DND-41 (cell line): ENCODE measurements at places on chromosomes 5 and 9.

GRCh38 chr9:107569174-107569573 is 79.6 kb upstream of the KLF4 start:
- DNase-seq: no peak

DNA sequence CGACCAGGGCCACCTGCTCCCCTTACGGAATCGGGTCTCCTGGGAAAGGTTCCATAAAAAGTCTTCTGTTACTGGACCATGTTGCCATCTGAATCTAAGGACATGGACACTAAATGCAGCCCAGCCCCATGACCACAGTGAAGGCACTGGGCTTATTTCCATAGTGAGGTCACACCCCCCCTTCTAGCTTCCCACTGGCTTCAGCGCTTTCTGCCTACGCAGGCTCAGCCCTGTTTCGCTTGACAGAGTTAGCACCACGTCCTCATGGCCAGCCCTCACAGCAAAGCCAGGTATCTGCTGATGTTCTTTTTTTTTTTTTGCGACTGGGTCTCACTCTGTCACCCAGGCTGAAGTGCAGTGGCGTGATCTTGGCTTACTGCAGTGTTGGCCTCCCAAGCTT is 14.1 kb downstream of the UCK1 start:
- DNase-seq: no peak

GRCh38 chr9:118455259-118455658 is 751.1 kb downstream of the TLR4 start:
- no peak for DNase-seq

DNA sequence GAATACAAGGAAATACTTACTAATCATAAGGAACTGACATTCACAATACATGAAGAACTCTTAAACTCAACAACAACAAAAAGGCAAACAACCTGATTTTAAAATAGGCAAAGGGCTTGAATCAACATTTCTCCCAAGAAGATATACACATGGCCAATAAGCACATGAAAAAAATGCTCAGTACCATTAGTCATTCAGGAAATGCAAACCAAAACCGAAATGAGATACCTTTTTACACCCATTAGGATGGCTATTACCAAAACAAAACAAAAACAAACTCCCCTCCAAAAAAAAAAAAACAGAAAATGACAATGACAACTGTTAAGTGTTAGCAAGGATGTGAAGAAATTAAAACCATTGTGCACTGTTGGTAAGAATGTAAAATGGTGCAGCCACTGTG is 104.1 kb upstream of the ZNF462 start:
- DNase-seq: no peak

GRCh38 chr5:142845402-142845921 is 75.3 kb downstream of the ARHGAP26 start:
- DNase-seq: no peak

- DNase-seq: no peak
Measured at GRCh38 chr5:163190784-163191183, 246.6 kb upstream of the CCNG1 start.

DNA sequence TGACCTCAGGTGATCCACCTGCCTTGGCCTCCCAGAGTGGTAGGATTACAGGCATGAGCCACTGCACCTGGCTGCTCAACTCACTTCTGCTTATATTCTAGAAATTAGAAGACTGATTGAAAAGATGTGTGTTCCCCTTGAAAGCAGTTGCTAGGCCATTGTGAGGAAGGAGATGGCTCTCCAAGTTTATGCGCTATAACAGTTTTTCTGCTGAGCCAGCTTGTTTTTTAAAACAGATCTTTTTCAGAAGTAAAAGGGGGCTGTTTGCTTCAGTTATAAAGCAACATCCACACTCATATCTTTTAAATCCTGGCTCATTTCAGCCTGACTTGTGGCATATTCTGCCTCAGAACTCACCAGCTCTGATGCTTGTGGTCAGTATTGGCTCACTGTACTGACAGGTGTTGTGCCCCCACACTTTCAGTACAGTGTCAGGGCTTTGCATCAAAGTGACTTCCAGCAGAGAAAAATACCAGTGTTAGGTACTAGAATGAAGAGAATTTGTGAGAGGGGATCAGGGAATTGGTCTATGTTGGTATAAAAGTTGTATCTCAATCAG is 49.4 kb downstream of the NUP214 start:
- no peak for DNase-seq

DNA sequence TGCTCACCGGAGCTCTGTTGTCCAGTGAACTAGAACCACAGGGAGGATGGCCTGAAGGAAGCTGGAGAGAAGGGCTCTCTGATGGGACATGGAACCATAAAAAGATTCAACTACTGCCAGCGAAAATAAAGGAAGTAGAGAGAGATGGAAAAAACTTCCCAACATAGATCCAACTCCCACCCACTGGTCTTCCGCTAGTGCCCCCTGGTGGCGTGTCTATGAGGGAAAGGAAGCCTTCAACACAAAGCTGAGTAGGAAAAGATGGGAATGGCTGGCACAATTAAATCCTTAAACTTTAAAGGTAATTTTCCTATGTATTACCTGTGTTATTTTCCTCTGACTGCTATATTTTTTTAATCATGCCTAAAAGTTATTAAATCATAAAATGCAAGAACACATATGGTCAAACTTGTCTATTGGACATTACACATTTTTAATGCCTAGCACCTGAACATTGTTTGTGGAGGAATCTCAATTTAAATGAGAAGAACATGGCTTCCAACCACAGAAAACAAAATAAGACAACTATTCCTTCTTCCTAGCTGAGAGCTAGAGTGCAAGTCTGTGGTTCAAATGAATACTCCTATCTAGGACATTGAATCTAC is 51.5 kb downstream of the CEP120 start:
- DNase-seq: peak; percentile 15

DNA sequence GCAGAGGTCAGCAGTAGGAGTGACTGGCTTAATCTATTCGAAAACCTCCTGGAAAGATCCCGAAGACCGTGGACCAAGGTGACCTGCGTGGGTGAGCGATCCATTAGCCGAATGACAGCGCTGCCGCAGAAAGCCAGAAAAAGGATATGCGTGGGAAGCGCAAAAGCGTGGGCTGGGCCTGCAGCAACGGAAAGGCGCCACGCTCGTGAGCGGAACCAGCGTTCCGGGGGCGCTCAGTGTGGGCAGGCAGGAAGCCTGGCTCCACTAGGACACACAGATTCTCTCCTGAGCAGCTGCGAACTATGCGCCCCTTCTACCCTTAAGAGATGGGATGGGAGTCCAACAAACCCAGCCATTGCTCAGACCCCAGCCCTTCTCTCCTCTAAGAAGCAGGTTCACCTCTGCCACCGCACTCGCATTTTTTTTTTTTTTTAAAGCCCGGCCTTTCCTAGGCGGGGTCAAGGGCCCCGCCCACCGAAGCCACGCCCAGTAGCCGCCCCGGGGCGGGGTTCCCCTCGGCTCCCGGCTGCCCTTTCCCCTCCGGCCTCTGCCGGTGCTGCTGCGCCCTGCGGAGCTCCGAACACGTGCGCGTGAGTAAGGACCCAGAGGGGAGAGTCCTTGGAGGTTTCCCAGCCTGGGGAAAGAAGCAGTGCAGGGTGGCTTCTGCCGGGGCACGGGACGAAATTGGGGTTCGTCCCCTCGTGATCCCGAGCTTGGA is 19.8 kb upstream of the MATR3 start:
- peak; percentile 88 for DNase-seq

- DNase-seq: no peak
Measured at GRCh38 chr5:138869038-138869437, 6.1 kb downstream of the LRRTM2 start.

- peak; percentile 26 for DNase-seq
Measured at GRCh38 chr5:173592050-173592669, 24.3 kb downstream of the BOD1 start.

GRCh38 chr9:134036130-134036529 is 10.8 kb downstream of the BRD3OS start:
- no peak for DNase-seq

GRCh38 chr9:96009690-96010472 is 134.4 kb downstream of the ERCC6L2 start:
- peak; percentile 62 for DNase-seq

DNA sequence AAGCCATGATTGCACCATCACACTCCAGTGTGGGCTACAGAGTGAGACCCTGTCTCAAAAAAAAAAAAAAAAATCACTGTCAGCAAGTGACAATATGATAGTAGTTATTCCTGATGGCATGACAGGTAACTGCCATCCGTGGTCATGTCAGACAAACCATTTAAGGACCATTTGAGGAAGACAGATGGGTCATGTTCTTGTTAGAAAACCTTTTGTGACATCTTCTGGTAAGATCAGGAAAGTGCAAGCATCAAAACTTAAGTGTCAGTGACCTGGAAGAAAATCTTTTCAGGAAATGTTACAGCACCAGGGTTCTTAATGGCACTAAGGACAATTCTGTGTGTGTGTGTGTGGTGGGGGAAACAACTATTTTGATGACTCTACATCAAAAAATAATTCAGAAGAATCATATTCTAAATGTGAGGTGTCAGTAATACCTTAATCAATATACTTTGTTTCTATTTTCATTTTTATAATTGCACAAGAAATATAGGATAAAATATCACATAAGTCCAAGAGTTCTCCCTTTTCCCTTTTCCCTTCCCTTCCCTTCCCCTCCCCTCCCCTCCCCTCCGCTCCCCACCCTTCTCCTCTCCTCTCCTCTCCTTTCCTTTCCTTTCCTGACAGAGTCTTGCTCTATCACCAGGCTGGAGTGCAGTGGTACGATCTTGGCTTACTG is 17.8 kb downstream of the SLC38A9 start:
- DNase-seq: no peak

GRCh38 chr5:134507452-134507851 is 18.0 kb upstream of the JADE2 start:
- DNase-seq: no peak

DNA sequence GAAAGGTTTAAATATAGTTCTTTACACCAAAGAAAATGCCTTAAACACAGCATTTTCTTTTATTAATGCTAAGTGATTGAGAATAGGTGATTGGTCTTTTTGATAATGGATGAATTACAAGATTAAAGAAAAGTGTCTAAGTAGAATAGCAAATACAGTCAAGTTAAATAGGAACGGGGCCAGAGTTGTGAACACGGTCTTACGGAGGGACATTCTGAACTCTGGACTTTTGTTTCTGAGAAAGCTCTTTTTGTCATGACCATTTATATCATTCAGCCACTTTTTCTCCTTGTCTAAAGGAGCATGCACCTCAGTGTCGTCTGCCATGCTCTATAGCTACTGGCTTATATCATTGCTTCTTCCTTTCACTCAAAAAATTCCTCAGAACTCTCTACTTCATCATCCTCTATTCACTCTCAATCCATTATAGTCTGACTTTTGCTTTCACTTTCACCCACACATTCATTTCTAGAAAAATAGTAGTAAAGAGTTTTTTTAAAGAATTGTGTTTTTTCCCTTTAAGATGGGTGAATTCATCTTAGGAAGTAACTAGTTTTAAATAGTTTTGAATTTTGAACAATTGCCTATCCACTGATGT is 263.0 kb upstream of the FBXL7 start:
- no peak for DNase-seq

DNA sequence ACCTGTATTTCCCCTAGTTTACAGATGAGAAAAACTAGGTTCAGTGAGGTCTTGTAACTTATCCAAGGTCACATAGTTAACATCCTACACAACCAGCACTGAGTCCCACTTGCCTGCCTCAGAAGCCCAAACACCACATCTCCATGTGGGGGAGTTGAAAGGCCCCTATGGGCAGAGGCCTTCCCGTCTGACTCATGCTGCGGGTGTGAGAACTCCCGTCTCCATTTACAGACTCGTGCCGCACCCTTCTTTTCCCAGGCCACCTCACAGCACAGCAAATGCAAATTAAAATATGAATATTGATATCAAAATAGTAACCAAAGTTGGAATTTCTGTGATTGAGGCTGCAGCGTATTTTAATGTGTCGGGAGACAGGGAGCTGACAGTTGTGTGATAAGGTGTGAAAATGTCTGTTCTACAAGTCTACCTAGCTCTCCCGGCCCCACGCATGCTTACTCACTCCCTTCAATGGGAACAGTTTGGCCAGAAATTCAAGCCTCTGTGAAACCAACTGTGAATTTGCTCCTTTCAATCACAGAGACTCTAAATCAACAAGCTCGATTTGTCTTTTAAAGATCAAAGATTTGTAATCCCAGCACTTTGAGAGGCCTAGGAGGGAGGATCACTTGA is 90.1 kb downstream of the CRB2 start:
- DNase-seq: no peak

DNA sequence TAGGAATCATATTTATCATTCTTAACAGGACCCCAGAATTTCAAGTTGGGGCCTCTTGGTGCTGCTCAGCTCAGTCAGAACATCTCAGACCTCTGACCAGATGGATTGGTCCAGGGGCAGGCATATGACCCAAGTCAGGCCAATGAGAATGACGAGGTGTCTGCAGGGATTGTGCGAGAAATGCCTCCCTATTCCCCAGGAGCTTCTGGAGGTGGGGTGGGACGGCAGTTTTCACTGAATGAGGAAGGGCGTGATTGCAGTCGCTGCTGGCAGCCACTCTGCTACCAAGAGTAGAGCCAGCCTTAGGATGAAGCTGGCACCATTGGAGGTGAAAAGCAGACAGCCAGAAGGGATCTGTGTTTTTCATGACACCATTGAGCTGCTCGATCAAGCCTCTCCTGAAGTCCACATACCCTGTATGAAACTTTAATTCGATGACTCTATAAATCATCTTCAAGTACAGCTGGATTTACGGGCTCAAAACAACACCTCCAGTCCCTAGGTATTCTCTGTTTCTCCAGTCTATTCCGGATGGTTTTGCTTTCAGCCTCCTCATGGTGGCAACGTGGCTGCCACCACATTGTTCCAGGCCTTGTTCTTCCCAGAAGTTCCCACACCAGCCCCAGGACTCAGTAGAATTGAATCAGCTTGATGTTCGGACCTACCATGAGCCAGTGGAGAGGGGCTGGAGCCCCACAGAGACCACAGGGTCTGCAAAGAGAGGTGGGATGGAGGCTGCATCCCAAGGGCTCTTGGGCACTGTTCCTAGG is 70.2 kb upstream of the ADAMTS2 start:
- DNase-seq: no peak

DNA sequence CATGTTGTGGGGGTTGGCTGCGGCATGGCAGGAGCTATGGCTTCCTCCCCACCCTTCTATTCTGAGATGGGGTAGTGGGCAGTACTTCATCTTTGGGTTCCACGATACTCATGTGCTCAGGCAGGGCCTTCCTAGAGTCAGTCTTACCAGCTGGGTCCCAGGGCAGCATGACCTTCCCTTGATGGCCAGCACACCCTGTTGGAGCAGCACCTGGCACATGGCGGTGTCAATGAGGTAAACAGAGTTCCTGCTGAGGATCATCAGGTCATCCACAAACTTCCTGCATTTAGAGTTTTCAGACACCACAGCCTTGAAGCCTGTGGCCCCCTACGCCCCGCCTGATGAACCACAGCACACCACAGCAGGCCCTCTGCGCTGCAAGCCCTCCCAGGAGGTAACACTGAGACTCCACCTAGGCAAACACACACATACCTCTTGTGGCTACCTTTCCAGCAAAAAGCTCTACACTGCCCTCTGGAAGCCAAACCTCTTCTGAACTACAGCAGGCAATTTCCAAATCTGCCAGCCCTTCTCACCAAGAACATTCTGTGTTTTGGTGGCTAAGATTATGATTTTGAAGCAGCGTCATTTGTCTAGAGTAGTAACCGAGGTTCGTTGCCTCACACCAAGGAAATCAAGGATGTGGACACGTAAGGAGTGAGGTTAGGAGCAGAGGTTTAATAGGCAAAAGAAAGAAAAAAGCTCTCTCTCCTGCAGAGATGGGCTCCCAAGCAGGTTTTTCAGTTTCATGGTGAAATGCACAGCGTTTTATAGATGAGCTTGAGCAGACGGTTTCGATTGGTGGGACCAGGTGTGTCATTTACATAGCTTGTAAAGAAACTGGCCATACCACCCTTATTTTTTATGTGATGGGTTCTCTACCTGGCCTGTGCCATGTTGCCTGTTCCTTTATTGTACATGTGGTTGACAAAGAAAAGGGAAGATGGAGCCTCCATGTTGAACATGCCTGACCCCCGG is 20.3 kb upstream of the TMEM174 start:
- no peak for DNase-seq
